ENCODE measurements at places on chromosomes 1 and 21.

DNA sequence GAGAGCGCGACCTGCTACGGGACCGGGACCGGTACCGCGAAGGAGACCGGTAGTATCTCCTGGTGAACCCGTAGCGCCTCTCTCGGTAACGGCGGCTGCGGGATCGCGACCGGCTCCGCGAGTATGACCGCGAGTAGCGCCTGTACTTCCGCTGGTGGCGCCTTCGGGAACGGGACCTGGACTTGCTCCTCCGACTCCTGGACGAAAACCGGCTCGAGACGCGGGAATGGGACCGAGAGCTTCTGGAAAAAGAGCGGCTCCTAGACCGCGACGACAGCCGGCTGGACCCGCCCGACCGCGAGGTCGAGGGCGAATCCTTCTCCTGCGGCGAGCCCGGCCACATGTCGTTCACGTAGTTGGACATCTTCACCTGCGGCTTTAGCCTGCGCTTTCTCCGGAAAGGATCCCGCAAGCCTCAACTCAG, 642 bp downstream of the RSRP1 start:
- no peak for DNase-seq

GRCh38 chr1:117657031-117657430, 51.2 kb downstream of the TENT5C start:
- peak; percentile 64 for DNase-seq

DNA sequence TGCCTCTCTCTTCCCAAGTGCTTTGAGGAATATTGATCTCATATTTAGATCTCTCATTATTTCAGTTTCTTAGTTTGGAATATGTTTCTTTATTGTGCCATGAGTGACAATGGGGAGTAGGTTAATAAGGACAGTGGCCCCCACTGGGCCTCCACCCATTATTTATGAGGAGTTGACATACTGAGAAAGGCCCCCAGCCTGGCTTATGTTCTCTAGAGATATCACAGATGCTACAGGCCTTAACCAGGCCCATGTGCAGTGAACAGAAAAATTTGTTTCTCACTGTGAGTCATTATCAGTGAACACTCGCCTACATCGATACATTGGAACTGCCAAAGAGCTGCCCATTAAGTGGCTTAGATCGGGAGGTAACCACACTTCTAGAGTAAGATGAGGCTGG, 35.7 kb upstream of the SYT6 start:
- no peak for DNase-seq

DNA sequence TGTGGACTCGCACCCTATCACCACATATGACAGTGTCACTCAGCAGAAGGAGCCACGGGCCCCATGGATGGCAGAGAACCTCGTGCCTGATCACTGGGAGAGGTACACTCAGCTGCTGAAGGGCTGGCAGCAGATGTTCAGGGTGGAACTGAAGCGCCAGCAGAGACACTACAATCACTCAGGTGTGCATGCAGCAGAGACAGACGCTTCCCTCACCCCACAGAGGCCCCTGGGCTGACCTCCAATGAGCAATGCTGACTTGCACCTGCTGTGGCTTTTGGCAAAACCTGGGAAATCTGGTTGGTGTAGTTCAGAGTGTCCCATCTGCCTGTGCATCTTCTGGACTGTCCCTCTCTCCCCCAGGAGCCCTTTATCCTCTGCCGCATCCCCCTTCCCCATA, 51.9 kb downstream of the KIAA1614 start:
- no peak for DNase-seq

DNA sequence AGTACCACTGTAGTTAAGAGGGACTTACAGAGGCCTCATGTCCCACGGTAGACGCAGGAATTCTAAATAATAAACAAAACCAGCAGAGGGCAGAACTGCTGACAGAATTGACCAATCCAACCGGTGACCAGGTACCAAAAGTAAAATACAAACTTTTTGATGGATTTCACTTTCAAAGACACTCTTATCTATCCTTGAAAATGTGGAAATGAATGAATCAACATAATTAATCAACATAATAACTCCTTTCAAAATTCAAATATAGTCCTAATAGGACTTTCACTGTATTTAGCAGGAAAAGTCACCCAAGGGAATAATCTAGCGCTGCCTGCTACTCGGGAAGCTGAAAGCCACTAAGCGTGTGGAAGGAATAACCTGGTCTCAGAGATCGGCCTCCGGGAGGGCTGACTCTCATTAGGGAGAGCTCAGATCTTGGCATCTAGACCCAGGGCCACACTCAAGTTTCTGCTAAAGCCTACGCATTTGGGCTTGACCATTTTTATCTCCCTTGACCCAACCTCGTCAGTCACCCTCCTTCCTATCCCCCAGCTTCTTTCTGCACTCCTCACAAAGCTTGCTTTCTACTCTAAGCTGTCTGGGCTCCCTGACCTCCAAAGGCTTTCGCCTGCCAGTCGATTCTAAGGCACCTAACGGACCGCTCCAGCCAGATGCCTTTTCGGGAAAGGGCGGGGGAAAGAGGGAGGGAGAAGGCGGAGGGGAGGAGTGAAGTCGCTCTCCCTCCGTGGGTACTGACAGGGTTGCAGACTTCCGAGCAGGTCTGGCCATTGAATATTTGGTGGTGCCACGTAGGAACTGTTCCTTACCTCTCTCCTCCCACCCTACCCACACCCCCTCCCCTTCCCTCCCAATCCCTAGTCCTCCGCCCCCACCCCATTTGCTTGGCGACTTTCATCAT, 1.6 kb downstream of the COL11A1 start:
- no peak for DNase-seq

GRCh38 chr1:18929686-18930085, 26.8 kb downstream of the IFFO2 start:
- DNase-seq = no peak

DNA sequence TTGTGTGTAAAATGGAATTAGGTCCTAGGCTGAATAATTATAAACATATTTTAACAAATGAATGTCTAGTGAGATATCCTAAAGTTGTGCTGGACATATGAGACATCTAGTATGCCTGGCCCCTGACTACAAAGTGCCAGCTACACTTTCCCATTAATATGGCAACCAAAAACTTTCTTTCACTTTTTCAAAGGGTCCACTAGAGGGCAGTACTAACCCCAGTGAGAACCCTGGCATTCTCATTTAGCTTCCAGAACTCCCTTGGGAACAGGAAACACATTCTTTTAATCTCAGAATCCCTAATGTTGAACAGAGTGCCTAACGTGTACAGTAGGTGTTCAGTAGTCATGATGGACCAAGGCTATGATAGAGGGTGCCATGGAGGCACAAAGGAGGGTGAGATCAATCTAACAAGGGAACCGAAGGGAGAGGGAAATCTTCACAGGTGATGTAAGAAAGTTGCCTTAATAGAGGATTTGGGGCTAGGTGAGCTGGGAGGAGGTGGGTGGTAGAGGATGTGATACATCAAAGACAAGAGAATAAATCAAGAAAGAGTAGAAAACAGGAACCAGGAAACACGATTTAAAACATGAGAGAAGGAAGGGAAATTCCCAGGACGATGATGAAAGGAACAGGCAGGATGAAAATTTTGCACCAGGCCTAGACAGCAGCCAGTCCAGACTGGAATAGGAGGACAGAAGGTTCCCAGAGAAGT, 41.6 kb downstream of the NSL1 start:
- DNase-seq = peak; percentile 32

DNA sequence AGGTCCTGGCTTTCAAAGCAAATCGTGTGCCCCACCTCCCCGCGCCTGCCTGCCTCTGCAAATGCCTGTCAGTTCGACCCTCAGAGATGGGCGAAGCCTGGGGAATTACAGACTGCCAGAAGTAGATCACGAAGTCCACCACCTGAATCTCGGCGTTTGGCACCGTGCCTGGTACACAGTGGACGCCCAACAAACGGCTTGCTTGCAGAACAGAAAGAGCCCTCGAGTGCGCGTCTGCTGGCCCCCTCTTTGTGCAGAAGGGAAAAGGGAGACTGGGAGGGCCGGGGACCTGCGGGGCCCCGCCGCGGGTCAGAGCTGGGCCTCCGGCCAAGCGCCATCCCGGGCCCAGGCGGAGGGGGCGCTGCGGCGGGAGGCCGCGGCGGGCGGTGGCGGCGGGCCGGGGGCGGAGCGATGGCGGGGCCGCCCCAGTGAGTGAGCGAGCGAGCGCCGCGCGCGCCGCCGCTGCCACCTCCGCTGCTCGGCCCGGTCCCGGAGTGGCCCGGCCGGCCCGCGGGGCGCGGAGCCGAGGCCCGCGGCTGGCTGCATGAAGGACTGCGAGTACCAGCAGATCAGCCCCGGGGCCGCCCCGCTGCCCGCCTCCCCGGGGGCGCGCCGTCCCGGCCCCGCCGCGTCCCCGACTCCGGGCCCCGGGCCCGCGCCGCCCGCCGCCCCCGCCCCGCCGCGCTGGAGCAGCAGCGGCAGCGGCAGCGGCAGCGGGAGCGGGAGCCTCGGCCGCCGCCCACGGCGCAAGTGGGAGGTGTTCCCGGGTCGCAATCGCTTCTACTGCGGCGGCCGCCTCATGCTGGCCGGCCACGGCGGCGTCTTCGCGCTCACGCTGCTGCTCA, at the start of gene ZDHHC18:
Gene ZDHHC18, plus strand, starts transcription at position 428 of the 845 bp plus-strand sequence. Its CDS starts 117 bp downstream, at position 545.
- no peak for DNase-seq

DNA sequence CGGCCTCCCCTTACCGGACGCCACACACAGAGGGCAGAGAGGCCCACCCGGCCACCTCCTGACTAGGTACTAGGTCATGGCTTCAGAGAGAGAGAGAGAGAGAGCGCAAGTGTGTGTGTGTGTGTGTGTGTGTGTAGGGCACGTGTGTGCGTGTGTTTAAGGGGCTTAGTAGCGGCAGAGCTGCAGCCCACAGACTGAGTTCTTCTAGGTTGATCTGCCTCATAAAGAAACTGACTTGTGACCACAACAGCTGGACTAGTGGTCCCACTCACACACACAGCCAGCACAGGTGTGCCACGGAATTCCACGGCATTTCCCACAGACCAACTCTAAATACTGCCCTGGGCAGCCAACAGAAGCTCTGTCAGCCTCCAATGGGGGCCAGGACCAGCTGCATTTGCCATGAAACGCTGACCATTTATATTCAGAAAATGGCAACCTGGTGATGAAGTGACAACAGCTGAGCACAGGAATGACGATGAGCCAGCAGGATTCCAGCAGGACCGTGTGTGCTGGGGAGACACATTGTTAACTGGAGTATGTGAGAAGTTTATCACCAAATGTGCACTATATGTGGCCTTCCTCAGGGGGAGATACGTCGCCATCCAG, 38.8 kb upstream of the GPR153 start:
- no peak for DNase-seq

DNA sequence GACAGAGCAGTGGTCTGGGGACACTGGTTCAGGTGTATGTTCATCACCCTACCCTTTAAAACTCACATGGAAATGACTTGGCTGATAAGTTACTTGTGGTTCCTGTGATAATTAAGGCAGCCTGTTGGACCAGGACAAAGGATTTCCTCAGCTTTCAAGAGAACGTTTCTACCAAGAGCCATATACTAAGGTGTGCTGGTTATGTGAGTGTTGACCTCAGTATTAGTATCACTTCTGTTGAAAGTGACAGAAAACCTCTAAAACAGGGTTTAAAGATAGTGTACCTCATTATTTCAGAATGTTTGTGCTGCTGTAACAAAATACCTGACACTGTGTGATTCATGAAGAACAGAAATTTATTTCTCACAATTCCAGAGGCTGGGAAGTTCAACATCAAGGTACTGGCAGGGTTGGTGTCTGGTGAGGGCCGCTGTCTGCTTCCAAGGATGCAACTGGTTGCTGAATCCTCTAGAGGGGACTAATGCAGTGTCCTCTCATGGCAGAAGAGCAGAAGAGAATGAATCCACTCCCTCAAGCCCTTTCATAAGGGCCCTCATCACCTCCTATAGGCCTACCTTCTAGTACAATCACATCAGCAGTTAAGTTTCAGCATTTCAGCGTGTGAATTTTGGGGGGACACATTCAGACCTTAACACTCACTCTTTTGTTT, 54.9 kb downstream of the UCK2 start:
- no peak for DNase-seq

- DNase-seq = no peak
These were observed 18.7 kb upstream of the PAPPA2 start for GRCh38 chr1:176444286-176444685.

DNA sequence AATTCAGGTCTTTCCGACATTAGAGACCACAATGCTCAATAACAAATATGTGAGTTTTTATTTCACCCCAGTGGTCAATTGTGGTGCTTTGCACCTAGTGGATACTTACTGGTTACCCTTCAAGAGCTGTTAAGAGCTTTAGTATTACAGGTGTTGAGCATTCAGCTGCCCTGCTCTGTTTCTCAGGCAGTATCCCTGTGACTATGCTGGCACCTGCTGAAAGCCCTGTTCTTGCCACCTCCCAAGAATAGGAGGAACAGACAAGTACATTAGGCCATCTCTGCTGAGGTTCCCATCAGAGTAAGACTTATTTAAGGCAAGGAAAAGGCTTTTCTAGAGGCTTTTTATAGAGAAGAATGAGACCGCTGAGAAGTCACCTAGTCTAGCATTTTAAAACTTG, 60.8 kb downstream of the NOS1AP start:
- no peak for DNase-seq

- no peak for DNase-seq
These were observed 206.3 kb upstream of the SAMSN1 start for GRCh38 chr21:14752345-14752909.

DNA sequence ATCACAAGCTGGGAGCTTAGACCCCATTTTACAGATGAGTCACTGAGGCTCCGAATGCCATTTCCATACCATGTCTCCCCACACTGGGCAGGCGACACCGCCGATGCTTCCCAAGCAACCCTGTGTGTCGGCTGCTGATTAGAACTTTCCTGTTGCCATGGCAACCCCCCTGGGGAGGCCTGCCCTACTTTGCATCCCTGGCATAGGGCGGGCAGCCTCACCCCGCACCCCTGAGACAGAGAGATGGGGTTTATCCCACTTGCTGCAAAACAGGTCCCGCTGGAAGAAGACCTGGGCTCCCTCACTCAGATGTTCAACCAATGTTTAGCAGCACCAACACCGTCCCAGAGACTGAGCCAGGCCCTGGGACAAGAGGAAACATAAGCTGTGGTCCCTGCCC, 81.5 kb downstream of the CAMK2N1 start:
- DNase-seq = no peak

DNA sequence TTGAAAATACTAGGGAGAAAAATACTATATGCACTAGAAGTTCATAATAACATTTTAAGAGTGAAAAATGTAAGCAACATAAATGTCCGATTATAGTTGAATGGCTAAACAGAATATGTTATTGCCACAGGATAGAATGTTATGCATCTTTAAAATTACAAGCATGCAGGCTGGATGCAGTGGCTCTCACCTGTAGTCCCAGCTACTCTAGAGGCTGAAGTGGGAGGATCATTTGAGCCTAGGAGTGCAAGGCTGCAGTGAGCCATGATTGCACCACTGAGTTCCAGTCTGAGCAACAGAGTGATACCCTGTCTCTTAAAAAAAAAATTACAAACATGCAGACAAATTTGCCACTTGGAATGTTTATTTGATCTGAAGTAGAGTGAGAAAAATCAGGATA, 3.0 kb upstream of the BATF3 start:
- DNase-seq = no peak

DNA sequence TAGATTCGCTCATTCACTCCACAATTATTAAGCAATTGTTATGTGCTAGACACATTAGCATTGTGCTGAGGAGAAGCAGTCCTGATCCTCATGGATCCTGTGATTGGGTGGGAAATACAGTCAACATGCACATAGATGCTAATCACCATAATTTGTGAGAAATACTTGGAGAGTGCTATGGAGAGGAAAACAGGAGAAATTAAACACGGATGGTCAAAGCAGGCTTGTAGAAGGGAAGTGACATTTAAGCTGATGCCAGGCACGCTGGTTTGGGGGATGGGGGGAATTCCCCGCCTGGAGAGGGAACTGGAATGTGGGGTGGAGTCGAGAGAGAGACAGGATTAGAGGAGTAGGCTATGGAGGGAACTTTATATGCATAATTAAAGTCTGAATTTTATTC, 52.2 kb upstream of the L1TD1 start:
- DNase-seq = no peak

All from AG09319 (cell line).